ENCODE measurements at places on chromosomes 1 and 21.

- DNase-seq: no peak
Measured at GRCh38 chr1:61182480-61182879, 100.1 kb downstream of the NFIA start.

- DNase-seq: no peak
Measured at GRCh38 chr1:246837418-246838117, 94.2 kb downstream of the AHCTF1 start.

- no peak for DNase-seq
Measured at GRCh38 chr1:194476872-194477271, 1290.5 kb upstream of the B3GALT2 start.

DNA sequence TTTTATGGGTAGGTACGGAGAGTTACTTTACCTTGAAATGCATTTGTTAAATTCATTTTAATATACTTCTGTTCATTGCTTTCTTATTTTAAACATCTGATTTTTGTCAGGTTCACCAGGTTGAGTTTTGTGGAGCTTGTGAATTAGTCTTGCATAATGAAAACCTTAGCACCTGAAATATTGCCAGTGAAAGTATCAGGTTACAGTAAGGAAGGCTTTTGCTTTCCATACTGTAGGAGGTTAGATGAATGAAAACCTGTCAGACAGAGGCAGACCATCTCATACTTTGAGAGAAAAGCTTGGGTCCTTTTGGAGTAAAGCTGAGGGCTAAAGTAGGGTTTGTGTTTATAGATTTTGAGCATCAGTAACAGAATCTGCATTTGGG lies 34.7 kb downstream of the THRAP3 start:
- DNase-seq: no peak

DNA sequence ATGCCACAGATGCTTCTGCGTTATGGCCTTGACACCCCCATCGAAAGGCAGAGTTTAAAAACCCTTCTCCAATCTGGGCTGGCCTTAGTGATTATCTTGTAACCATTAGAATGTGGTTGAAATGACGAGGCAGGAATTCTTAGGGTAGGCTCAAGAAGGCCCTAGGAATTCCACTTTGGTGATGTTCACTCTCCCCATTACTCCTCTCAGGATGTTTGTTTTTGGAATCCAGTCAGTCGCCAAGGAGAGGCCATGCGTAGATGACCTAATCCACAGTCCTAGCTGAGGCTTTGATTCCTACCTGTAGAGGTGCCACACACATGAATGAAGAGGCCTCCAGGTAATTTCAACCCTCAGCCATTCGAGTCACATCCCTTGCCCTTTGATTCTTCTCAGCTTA lies 318.2 kb downstream of the NEGR1 start:
- DNase-seq: no peak

- no peak for DNase-seq
Measured at GRCh38 chr1:230690101-230690500, 23.8 kb downstream of the AGT start.

DNA sequence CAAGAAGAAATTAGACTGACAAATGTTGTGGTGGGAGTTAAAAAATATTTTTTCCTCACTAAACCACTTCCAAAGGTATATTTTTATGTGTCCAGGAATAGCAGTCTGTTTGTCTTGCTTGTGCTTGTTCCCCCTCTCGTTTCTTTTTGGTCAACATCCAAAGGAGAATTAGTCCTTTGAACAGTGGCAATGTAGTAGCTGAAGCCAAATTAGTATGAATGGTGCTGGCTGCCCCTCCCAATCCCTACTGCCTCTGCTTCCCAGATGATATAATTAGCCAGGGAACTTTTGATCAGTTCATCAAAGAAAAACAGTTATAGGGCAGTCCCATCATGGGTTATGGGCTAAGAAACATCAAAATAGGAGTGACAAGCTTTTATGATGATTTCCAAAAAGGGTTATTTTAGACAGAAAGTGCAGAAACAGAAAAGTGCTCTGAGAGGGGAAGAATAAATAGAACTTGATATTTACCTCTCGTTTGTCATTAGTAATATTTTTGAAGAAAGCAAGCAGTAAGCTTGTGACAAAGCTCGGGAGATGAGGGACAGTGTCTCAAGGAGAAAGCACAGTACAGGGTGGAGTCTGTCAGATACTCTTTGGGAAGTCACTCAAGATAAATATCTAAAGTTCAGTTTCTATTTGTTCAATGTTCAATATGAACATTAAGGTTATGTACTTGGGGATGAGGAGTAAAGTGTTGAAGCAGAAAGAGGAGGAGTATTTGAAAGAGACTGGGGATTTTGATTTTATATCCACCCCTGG lies 239.1 kb downstream of the HLX start:
- DNase-seq: no peak

GRCh38 chr1:74856174-74856573 lies 123.2 kb downstream of the TYW3 start:
- DNase-seq: no peak

DNA sequence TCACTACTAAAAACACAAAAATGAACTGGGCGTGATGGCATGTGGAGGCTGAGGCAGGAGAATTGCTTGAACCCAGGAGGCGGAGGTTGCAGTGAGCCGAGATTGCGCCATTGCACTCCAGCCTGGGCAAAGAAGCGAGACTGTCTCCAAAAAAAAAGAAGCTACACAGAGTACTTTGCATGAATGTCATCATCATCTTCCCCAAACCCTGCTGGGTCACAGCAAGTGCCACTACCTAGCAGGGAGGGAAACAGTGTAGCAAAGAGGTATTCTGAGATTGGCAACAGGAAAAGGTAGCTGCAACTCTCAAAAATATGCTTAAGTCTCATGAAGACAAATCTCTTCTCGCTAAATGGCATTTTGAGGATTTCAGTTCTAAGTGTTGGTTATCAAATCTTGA lies 12.8 kb downstream of the NDC1 start:
- no peak for DNase-seq

GRCh38 chr1:43348343-43348808 lies 10.4 kb upstream of the CDC20 start:
- DNase-seq: no peak

GRCh38 chr1:181818943-181819342 lies 242.6 kb downstream of the ZNF648 start:
- DNase-seq: no peak

DNA sequence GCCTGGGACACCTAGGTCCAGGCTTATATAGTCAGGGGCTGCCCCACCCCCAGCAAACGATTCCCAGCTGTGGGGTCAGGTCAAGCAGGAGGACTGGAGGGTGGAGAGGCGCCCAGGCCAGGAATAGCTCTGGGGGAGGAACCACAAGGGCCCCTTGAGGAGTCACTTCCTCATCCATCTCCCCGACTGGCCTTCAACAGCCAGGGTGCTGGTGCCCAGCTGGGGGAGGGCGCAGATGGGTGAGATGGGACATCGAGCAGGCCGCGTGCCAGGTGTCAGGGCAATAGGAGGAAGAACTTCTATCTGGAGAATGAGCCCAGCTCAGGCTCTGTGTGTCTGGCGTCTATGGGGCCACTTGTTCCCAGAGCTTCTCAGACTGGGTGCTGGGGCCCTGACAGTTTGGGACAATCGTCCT lies 208 bp upstream of the MYBPH start:
- no peak for DNase-seq

DNA sequence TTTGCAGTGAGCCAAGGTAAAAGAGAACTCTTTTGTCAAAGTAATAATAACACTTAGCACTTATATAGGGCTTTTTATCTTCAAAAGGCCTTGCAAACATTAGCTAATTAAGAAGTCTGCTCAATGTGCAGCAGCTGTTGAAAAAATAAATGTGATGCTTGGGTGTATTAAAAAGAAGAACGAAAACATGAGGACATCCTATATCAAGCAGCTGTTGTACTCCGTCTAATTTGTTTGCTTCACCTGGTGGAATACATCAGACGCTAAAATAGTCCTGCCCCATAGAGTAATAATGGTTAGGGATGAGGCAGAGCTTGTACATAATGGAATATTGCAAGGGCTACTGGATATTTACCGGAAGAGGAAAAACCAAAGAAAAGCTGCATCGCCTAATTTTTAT lies 299.5 kb downstream of the ST6GALNAC3 start:
- no peak for DNase-seq

DNA sequence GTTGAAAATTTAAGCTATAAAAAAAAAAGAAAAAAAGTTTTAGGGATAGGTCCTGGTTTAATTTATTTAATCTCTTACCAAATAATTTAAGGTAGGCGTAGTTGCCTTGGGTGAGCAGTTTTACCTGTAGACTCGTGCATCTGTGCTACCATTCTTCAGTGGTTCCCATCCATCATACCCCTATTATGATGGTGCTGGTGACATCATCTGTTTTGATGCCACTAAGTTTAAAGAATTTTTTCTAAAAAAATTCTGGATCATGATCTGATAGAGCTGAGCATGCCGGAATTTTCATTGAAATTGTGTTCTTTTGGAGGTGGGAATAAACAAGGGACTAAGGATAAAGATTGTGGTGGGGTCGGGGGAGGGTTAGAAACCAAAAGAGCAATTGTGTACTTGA lies 15.7 kb downstream of the LAMC1 start:
- no peak for DNase-seq

DNA sequence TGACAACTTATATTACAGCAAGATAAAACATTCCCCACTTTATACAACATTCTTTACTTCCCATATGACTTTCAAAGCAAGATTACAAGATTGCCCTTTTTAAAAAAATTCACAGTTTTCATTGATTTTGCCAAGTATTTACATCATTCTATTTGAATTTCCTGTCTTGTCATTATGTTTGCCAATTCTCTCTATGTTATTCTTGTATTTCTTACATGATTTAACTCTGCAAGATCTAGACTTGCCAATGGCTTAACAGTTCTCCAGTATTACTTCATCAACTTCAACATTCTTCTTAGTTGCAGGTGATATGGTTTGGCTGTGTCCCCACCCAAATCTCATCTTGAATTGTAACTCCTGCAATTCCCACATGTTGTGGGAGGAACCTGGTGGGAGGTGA lies 31.6 kb downstream of the FMO4 start:
- no peak for DNase-seq

DNA sequence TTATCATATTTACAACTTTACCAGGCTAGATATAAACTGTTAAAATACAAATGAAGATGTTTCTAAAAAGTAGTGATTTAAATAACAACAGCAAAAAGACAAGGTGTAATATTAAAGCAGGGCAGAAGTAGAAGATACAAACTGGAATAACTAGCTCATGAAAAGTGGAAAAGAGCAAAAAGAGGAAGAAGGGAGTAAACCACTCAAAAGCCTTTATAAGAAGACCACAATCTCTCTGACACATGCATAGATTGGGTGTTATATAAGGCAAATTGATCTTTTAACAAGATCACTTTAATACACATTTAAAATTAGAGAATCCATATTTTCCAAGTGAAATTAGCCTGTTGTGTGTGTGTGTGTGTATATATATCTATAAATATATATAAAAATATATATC lies 5.0 kb downstream of the DENND1B start:
- no peak for DNase-seq

DNA sequence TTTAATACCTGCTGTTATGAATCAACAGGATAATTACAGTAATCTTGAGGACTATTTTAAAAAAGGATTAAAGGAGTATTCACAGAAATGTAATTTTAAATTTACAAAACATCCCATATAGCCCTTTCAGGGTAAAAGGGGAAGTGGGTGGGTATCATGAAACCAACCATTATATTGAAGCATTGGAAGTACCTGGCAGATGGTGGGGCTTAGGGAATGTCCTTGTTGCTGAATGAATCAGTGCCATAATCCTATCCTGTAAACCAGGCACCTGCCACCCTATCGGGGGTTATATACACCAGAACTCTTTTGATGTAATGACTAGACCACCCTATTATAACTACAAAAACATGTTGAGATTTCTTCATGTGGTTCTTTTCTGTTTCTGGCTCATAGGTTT lies 30.4 kb downstream of the CDC14A start:
- DNase-seq: no peak

DNA sequence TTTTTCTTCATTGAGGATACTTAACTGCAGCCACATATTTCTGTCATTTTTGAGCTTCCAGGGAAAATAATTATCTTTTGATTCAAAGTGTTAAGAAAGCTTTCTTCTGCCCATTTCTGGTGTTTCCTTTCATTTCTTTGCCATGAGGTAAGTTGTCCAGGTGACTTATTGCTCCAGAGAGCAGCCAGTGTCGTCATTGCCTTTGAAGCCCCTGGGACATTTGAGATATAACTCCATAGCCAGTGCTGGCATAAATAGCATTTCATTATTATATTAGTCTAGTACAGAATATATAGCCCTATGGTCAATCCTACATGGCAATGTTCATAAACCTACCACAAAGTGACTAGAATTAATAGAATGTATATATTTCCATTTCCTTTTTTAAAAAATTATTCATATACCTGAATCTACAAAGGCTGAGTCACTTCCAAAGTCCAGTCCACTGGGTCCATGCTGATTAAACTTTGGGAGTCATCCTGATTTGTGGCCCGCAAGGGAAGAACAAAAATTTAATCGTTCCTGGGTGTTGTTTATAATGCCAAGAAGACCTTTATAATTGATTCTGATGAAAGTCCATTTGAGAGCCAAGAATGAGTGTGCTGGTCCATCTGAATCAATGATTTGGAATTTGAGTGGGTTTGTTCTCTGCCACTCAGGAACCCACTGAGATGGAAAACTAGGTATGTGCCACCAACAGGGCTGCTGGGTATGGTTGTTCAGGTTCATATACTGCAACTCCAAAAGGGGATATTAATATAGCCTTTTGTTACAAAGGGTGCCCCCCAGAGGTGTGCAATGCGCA lies 221.8 kb upstream of the PLXNA2 start:
- DNase-seq: no peak

DNA sequence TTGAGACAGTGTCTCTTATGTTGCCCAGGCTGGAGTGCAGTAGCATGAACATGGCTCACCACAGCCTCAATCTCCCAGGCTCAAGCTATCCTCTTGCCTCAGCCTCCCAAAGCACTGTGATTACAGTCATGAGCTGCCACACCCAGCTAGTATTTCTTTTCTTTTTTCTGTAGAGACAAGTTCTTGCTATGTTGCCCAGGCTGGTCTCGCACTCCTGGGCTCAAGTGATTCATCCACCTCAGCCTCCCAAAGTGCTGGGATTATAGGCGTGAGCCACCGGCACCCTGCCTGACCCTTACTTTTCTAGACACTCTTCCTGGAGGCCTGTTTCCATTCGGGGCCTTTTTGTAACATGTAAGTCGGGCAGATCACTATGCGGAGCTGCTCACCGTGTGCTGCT lies 30.1 kb upstream of the SRP9 start:
- DNase-seq: no peak

DNA sequence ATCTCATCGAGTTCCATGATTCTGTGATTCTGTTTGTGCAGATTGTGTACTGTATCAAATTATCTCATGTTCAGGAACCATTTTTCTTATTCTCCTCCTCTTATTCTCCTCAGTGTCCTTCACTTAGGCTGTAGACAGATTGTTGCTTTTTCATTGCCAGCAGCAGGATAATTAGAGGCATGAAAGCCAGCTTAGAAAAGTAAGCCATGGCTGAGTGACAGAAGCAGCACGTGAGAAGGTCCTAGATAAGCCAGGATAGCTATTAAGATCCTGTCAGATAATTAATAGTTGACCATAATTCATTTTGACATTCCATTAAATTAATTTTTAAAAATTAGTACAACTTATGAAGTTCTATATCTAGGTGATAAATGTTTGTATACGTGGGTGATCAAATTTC lies 60.8 kb upstream of the PRKACB start:
- DNase-seq: no peak

- DNase-seq: no peak
Measured at GRCh38 chr1:25031601-25031965, 101.5 kb upstream of the RUNX3 start.

- DNase-seq: no peak
Measured at GRCh38 chr1:150525348-150525747, 9.8 kb downstream of the FALEC start.
